CD4-positive, alpha-beta T cell (primary cell): ENCODE measurements at places on chromosomes 5 and 9.

GRCh38 chr5:112848116-112848811 lies 12.8 kb upstream of the SRP19 start:
- no peak overlapping the region for H3K27ac ChIP-seq
- H3K4me1 ChIP-seq = peaks cover 4% of the 10 kb centered on the region

GRCh38 chr9:109725460-109725859 lies 54.5 kb upstream of the PALM2AKAP2 start:
- H3K27me3 ChIP-seq = no peaks in the 10 kb centered on the region
- no peaks in the 10 kb centered on the region for H3K4me1 ChIP-seq
- no peak overlapping the region for H3K4me3 ChIP-seq
- no peak for DNase-seq
- H3K36me3 ChIP-seq = no peaks in the 10 kb centered on the region

DNA sequence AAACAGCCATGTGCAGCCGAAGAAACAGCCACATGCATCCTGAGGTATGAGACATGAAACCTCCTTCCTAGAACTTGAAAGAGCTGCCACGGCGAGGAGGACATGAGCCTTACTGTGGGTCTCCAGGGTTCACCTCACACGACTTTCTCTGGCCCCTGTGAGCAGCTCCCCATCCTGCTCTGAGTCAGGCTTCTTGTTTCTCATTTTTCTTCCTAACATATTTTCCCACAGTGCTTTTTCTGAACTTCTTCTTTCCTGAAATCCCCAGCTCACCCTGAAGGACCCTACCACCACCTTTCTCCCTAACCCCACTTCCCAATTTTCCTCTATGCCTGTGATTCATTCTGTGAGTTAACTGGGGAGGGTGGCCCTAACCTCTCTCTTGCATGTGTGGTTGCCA lies 33.7 kb upstream of the ADRB2 start:
- no peaks in the 10 kb centered on the region for H3K36me3 ChIP-seq
- H3K27me3 ChIP-seq = no peaks in the 10 kb centered on the region
- no peak overlapping the region for H3K4me3 ChIP-seq
- H3K27ac ChIP-seq = no peak overlapping the region
- no peak for DNase-seq

GRCh38 chr9:111356481-111357244 lies 26.6 kb upstream of the OR2K2 start:
- no peak overlapping the region for H3K27ac ChIP-seq
- no peaks in the 10 kb centered on the region for H3K36me3 ChIP-seq
- H3K4me1 ChIP-seq = no peaks in the 10 kb centered on the region
- no peak overlapping the region for H3K4me3 ChIP-seq
- H3K27me3 ChIP-seq = no peaks in the 10 kb centered on the region
- no peak for DNase-seq

DNA sequence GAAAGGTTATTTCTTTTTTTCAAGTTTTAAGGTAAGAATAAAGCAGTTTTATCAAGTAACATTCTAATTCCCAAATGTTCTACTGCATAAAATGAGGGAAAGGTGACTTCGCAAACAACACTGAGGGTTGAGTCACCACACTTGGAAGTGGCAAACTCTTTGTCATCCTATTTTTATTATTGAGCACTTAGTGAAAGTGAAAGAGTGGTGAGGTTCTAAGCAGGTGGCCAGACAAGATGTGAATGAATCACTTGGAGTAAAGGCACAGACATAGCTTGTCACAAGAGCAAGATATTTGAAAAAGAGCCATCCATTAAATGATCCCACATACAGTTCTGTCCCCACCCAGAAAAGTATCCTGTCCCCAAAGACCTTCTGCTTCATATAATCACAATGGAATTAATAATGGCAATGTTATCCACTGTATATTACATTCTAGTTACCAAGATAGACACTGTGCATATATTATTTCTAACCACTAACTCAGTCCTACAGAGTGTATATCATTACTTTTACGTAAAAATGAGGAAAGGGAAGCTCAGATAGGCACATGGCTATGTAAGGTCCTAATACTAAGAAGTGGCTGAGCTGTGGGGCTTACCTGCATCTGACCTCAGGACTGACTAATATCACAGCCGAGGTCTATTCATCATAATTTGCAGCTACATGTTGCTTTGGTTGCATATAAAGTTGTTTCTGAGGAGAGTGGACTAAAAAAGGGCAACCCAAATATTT lies 730.4 kb upstream of the MEF2C start:
- no peaks in the 10 kb centered on the region for H3K27me3 ChIP-seq
- no peak overlapping the region for H3K4me3 ChIP-seq
- no peaks in the 10 kb centered on the region for H3K4me1 ChIP-seq
- no peak overlapping the region for H3K27ac ChIP-seq
- DNase-seq = no peak
- H3K36me3 ChIP-seq = no peaks in the 10 kb centered on the region

DNA sequence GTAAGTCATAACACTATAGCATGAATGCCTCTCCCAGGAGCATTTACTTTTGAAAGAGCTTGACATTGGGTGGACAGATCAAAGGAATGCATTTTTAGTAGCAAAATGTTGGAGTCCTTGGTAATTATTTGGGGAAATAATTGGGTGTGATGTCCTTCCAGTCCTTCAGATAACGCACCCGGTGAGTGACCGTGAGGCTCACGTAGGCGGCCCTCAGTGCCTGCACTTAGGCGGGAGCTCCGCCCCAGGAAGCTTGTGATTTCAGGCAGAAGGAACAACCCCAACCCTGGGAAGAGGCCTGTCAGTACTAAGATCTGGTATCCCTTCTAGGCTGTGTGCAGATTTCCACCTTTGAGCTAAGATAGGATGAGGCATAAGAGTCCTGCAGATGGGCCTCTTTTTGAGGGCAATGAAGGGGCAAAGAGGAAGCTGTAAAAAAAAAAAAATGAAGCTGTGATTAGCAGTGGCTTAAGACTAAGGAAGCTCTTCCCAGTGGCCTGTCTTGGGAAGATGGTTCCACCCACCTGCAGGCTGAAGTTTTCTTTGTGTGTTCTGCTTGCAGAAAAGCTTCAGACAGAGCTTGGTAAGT lies 14.9 kb downstream of the BTNL9 start:
- H3K27ac ChIP-seq = no peak overlapping the region
- peaks cover 18% of the 10 kb centered on the region for H3K4me1 ChIP-seq
- no peak overlapping the region for H3K4me3 ChIP-seq
- H3K27me3 ChIP-seq = peaks cover 72% of the 10 kb centered on the region
- no peaks in the 10 kb centered on the region for H3K36me3 ChIP-seq

DNA sequence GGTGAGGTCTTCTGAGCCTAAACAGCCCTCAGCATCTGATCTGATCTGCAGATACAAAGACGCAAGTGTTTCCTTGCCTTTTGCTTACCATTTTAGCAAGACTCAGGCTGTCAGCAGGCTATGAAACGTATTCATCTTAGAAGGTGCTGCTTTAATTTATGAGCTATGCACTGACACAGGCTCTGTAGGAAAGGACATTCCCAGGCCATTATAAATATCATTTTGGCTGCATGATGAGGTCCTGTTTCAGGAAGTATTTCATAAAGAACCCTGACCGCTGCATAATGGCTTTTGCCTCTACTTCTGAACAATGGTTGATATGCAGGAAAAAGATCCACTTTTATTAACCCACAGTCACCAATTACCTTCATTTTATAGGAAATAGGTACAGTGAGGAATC lies 98.4 kb upstream of the CAST start:
- H3K27ac ChIP-seq = no peak overlapping the region
- DNase-seq = no peak
- H3K36me3 ChIP-seq = no peaks in the 10 kb centered on the region
- H3K4me3 ChIP-seq = no peak overlapping the region
- H3K4me1 ChIP-seq = peaks cover 9% of the 10 kb centered on the region
- H3K27me3 ChIP-seq = no peaks in the 10 kb centered on the region

DNA sequence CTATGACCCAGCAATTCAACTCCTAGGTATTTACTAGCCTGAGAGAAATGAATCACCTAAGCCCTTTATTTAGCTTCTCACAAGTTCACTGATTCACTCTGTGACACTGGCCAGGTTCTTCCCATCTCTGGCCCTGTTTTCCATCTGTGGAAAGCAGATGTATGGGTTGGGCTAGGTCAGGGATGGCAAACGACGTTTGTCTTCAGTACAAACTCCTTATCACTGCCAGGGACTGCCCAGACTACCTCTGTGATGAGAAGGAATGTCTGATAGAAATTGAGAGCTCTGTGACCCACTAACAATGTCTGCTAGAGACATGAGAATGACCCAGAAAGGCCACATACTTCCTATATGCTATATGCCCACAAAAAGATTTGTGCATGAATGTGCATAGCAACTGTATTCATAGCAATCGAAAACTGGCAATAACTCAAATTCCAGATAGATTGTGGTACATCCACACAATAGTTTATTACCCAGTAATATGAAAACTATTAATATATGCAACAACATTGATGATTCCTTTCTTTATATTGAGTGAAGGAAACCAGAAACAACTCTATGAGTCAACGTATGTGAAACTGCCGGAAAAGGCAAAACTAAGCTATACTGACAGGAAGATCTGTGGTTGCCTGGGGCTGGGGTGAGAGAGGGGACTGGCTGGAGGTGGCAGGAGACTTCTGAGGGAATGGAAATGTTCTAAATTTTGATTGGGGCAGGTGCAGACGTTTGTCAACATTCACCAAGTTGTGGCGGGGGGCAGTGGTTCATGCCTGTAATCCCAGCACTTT lies 32.0 kb upstream of the ADAM19 start:
- DNase-seq = peak; percentile 48
- no peaks in the 10 kb centered on the region for H3K36me3 ChIP-seq
- H3K4me3 ChIP-seq = no peak overlapping the region
- peaks cover 70% of the 10 kb centered on the region for H3K4me1 ChIP-seq
- no peak overlapping the region for H3K27ac ChIP-seq

- H3K4me3 ChIP-seq = no peak overlapping the region
- no peaks in the 10 kb centered on the region for H3K4me1 ChIP-seq
- peaks cover 6% of the 10 kb centered on the region for H3K27me3 ChIP-seq
- no peak overlapping the region for H3K27ac ChIP-seq
- no peaks in the 10 kb centered on the region for H3K36me3 ChIP-seq
- DNase-seq = no peak
Measured at GRCh38 chr9:70954126-70954525, 167.3 kb downstream of the TRPM3 start.

DNA sequence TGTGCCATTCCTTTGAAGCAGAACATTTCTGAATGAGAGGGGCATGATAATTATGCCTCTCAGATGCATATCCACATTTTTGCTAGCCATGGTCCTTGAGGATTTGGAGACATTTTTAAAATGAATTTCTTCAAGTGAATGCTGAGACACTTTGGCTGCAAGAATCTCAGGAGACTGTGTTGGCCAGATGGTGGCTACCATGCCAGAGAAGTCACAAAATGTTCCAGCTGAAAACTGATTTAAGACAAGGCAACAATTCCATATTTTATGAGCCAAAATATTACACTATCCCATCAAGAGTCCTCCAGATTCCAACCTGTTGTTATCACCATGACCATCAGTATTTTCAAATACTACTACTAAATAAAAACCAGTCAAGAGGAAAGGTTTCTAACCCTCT lies 859.5 kb upstream of the DMAC1 start:
- no peaks in the 10 kb centered on the region for H3K36me3 ChIP-seq
- DNase-seq = no peak
- H3K27me3 ChIP-seq = no peaks in the 10 kb centered on the region
- no peak overlapping the region for H3K27ac ChIP-seq
- H3K4me1 ChIP-seq = no peaks in the 10 kb centered on the region

DNA sequence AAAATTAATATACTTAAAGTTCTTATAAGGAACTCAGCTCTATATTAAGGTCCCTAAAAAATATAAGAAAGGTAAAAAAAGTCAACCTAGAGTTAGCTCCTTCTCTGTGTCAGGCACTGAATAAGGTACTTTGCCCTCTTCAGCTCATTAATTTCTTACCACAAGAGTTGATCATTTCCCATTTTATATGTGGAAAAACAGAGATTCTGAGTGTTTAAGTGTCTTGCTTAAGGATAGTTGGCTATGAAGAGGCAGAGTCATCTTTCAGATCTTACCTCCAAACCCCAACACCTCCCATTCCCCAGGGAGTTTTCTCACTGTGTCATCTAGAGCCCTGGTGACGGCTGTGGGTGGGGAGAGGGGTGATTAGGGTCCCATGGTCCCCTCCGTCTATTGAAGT lies 40.6 kb downstream of the INSYN2B start:
- peaks cover 8% of the 10 kb centered on the region for H3K4me1 ChIP-seq
- DNase-seq = no peak
- H3K4me3 ChIP-seq = no peak overlapping the region
